ENCODE measurements at places on chromosomes 1 and 21.

DNA sequence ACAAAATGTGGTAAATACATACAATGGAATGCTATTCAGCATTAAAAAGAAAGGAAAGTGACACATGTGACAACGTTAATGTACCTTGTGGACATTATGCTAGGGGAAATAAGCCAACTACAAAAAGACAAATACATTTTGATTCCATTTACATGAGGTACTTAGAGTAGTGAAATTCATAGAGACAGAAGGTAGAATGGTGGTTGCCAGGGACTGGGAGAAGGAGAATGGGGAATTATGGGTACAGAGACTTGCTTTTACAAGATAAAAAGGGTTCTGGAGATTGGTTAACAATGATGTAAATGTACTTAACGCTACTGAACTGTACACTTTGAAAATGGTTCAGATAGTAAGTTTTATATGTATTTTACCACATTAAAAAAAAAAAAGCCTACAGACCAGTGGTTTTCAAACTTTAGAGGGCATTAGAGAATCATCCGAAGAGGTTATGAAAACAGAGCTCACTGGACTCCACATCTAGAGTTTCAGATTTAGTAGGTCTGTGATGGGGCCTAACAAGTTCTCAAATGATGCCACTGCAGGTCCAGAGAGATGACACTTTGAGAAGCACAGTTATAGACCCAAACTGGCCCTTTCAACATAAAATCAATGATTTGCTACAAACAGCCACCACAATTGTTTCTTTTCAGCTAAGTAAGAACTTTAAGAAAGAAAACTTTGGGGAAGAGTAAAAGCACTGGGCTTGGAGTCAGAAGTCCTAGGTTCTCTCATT lies 9.6 kb upstream of the ADCY10 start:
- no peaks in the 10 kb centered on the region for H3K27me3 ChIP-seq
- peaks cover 7% of the 10 kb centered on the region for H3K4me1 ChIP-seq
- no peak overlapping the region for H3K4me3 ChIP-seq
- no peak for DNase-seq
- H3K27ac ChIP-seq, result no peak overlapping the region

DNA sequence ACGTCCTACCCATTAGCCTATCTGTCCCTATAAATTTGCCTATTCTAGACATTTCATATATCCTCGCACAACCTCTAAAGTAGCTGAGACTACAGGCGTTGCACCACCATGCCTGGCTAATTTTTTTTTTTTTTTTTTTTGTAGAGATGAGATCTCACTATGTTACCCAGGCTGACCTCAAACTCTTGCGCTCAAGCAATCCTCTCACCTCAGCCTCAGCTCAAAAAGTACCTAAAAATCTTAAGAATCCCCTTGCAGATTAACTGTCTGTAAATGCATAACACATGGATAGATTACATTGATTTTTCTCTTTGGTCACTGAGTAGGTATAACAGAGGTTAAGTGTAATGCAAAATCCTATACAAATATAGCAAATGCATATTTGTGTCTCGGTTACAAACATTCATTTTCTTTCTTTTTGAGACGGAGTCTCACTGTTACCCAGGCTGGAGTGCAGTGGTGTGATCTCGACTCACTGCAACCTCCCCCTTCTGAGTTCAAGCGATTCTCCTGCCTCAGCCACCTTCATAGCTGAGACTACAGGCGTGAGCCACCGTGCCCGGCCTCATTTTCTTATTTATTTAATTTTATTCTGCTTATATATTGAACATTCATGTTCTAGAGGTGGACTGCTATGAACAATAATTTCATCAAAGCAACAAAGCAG lies 2.3 kb downstream of the HORMAD1 start:
- no peak for DNase-seq
- H3K4me3 ChIP-seq, result no peak overlapping the region
- H3K27me3 ChIP-seq, result no peaks in the 10 kb centered on the region

- no peaks in the 10 kb centered on the region for H3K27me3 ChIP-seq
- DNase-seq, result no peak
- peaks cover 9% of the 10 kb centered on the region for H3K4me1 ChIP-seq
- H3K36me3 ChIP-seq, result no peaks in the 10 kb centered on the region
- H3K27ac ChIP-seq, result no peak overlapping the region
These were observed 68.9 kb downstream of the LRIG2 start for GRCh38 chr1:113141650-113142473.

DNA sequence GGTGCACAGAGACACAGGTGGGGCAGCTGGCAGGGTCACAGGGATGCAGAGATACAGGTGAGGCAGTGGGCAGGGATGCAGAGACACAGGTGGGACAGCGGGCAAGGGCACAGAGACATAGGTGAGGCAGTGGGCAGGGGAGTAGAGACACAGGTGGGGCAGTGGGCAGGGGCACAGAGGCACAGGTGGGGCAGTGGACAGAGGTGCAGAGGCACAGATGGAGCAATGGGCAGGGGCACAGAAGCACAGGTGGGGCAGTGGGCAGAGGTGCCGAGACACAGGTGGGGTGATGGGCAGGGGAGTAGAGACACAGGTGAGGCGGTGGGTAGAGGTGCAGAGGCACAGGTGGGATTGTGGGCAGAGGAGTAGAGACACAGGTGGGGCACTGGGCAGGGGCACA lies 117.3 kb upstream of the KLHDC7A start:
- no peaks in the 10 kb centered on the region for H3K36me3 ChIP-seq
- H3K4me3 ChIP-seq, result no peak overlapping the region
- H3K27ac ChIP-seq, result no peak overlapping the region
- peaks cover 31% of the 10 kb centered on the region for H3K27me3 ChIP-seq
- H3K4me1 ChIP-seq, result no peaks in the 10 kb centered on the region

GRCh38 chr1:17441993-17442357 lies 2.5 kb upstream of the RCC2 start:
- H3K36me3 ChIP-seq, result no peaks in the 10 kb centered on the region
- DNase-seq, result no peak
- H3K27ac ChIP-seq, result no peak overlapping the region
- peaks cover 7% of the 10 kb centered on the region for H3K4me1 ChIP-seq

DNA sequence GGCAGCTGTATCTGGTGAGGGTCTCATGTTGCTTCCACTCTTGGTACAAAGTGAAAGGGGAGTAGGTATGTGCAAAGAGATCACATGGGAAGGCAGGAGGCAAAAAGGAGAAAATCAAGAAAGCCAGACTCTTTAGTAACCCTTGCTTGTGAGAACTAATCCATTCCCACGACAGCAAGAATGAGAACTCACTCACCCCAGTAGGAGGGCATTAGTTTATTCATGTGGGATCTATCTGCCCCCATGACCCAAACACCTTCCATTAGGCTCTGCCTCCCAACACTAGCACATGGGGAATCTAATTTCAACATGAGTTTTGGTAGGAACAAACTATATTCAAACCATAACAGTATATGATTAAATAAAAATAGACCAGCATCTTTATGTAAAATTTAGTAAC lies 57.6 kb downstream of the ZNHIT6 start:
- no peak overlapping the region for H3K27ac ChIP-seq
- H3K4me3 ChIP-seq, result no peak overlapping the region
- H3K36me3 ChIP-seq, result peaks cover 53% of the 10 kb centered on the region
- no peaks in the 10 kb centered on the region for H3K27me3 ChIP-seq
- DNase-seq, result no peak

DNA sequence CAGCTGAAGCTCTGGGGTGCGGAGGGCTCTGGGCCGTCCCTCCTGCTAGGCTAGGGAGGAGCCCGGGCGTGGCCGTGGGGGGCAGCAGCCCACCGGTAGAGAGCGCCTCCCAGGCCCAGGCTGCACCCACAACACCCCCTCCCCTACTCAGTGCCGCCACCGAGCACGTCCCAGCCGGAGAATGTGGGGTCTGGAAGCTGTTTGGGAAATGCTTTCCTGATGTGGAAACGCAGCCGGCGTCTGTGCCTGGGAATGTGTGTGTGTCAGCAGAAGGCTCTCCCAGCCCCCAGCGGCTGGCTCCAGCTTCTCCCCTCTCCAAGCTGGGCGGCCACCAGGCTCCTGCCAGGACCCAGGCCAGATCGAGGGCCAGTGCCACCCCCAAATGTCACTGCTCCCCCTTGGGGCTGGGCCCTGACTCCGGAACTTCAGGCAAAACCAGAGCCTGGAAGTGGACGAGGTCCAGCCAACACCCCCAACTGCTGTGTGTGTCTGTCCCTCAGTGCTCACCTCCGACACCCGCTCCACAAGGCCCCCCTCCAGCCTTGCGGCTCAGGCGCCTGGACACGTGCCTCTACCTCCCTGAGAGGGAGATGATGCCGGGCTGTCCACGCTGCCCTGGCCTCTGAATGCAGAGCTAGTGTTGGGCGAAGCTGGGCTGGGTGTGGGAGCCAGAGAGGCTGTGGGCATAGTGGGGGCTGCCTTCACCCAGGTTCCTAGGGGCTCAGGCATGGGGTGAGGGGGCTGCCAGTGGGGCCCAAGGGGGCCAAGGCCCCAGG lies 74.7 kb downstream of the MEGF6 start:
- H3K4me1 ChIP-seq, result peaks cover 28% of the 10 kb centered on the region
- no peak overlapping the region for H3K4me3 ChIP-seq
- DNase-seq, result no peak
- no peaks in the 10 kb centered on the region for H3K27me3 ChIP-seq
- H3K36me3 ChIP-seq, result no peaks in the 10 kb centered on the region

DNA sequence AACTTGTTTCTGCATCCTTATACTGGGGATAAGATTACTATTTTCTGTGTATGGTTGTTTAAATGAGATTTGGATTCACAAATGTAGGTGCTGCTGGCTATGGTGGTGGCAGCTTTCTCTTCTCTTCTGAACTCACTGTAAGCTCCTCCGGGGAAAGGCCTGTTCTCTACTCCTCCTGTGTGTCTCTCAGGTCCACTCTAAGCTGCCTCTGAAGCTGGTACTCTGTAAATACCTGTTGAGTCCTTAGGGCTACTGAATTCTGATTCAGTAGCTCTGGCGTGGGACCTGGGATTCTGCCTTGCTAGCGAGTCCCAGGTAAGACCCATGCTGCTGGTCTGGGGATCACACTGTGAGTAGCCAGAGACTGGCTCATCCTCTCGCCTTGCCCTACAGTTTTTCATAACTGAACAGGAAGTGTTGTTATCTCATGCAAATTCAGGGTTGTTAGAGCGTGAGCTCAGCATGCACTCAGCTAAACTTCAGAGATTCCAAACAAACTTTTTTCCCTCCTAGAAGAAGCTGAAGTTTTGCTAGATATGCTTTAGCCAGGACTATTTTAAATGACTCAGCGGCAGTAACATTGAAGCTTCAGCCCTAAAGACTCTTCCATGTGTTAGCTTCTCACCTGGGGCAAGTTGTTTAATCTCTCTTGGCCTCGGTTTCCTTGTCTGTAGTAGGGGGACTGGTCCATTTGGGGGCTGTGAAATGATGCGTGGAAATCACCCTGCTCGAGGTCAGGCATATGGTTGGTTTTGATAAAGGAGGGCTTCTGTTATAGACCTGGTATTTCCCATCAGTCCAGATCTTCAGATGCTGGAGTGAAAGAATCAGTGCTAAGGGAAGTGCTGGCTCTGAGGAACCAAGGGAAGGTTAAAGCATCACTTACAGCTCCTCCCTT lies 271.5 kb upstream of the TMEM51 start:
- H3K27ac ChIP-seq, result peak overlapping the region; percentile 87
- H3K36me3 ChIP-seq, result no peaks in the 10 kb centered on the region
- H3K4me1 ChIP-seq, result peaks cover 15% of the 10 kb centered on the region
- no peak overlapping the region for H3K4me3 ChIP-seq

- no peaks in the 10 kb centered on the region for H3K4me1 ChIP-seq
- no peak overlapping the region for H3K4me3 ChIP-seq
- H3K36me3 ChIP-seq, result no peaks in the 10 kb centered on the region
- no peak for DNase-seq
- H3K27me3 ChIP-seq, result peaks cover 26% of the 10 kb centered on the region
These were observed 149.2 kb downstream of the PSMG1 start for GRCh38 chr21:39033878-39034589.

DNA sequence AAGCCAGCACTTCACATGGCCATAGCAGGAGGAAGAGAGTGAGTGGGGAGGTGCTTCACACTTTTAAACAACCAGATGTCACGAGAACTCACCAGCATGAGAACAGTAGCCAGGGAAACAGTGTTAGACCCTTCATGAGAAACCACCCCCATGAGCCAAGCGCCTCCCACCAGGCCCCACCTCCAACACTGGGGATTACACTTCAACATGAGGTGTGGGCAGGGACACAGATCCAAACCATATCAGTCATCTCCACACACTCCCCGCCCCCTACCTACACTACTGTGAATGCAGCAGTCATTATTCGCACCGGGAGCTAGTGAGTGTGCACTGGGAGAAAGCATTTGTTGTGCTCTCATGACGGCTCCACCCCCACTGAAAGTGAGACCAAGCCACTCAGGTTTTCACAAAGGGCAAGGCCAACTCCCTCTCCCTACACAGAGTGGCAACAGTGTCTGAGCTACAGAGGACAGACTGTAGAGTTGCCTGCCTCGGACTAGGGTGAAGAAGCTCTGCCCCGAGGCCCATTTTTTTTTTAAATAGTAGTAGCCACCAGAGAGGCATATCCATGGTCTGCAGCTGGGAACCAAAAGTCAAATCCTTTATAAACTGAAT lies 125.6 kb downstream of the BARHL2 start:
- H3K27ac ChIP-seq, result no peak overlapping the region
- H3K36me3 ChIP-seq, result peaks cover 4% of the 10 kb centered on the region
- DNase-seq, result no peak
- H3K27me3 ChIP-seq, result peaks cover 18% of the 10 kb centered on the region
- no peaks in the 10 kb centered on the region for H3K4me1 ChIP-seq

DNA sequence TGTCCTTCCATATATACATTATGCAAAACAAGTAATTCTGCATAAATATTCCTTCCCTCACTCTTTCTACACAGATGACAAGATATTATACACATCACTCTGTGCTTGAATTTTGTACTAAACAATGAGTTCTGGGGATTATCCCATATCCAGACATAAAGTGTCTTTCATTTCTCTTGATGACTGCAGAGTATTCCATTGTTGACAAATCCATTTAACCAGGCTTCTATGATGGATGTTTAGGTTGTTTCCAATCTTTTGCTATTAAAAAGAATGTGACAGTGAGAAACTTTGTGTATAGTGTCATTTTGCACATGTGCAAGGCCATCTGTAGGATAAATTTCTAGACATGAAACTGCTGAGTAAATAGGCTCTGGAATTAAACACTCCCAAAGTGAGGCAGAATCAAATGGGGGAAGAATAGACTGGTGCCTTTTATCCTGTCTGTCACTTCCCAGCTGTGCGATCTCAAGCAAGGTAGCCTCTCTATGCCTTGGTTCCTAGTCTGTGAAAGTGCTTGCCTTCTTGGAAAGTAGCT lies 29.9 kb upstream of the ATP2B4 start:
- H3K4me1 ChIP-seq, result peaks cover 5% of the 10 kb centered on the region
- no peak overlapping the region for H3K27ac ChIP-seq
- peaks cover 12% of the 10 kb centered on the region for H3K27me3 ChIP-seq
- DNase-seq, result no peak

DNA sequence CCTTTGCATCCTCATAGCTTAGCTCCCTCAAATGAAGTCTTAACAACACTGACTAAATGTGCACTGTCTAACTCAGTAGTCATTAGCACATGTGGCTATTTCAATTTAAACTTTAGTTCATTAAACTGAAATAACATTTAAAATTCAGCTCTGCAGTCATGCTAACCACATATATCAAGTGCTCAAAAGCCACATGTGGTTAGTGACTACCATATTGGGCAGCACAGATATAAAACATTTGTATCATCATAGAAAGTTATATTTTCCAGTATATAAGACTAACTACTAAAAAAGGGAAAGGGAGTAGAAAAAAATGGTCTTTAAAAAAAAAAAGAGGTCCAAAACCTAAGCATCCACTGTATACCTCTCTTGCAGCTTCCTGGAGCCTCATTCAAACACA lies 64.1 kb downstream of the SETD4 start:
- no peaks in the 10 kb centered on the region for H3K4me1 ChIP-seq
- no peak for DNase-seq
- no peak overlapping the region for H3K4me3 ChIP-seq
- H3K36me3 ChIP-seq, result no peaks in the 10 kb centered on the region
- no peak overlapping the region for H3K27ac ChIP-seq

Data from stimulated activated naive B cell treated with anti-CD40 and anti-IgM and Interleukin-4, amounts not matched to agents 10 μg/mL and 1 μg/mL and 100 μg/mL, for 72 hours (primary cell).